ENCODE measurements at places on chromosomes 1 and 21.

- no peak for DNase-seq
These were observed 40.0 kb downstream of the CLDN17 start for GRCh38 chr21:30126576-30126975.

- no peak for DNase-seq
These were observed 9.7 kb upstream of the PRMT2 start for GRCh38 chr21:46625759-46626158.

DNA sequence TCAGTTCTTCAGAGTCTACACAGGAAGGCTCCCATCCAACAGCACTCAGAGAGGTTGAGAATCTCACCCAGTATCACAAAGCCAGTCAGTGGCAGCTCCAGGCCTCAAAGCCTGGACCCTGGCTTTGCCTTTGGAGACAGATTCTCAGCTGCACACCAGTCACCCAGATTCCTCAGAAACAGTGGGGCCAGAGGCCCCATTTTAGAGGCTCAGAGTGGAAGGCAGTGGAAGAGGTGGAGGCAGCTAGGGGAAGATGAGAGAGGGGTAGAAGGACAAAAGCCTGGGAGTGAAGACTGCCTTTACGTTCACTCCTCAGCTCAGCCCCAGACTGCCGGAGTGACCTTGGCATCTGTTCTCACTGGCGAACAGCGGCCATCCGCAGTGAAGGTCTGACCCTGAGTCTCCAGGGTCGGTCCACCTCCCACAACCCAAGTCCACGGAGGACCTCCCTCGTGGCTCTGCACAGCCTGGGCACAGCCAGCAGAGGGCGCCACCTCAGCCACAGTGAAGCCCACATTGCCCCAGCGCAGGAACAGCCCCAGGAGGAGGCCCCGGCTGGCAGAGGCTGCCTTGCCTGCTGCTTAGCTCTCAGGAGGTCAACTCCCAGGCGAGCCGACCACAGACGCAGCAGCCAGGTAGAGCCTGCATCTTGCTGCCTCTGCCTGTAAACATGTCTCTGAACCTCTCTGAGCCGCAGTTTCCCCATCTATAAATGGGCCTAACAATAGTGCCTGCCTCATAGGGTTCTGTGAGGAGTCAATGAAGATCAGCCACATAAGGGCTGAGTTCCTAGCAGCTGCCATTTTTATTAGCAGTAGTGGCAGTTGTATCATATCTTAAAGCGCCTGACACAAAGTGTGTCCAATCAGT lies 5.9 kb upstream of the FNDC5 start:
- peak; percentile 39 for DNase-seq

- DNase-seq = no peak
These were observed 802 bp downstream of the KAZN start for GRCh38 chr1:14599183-14599791.

DNA sequence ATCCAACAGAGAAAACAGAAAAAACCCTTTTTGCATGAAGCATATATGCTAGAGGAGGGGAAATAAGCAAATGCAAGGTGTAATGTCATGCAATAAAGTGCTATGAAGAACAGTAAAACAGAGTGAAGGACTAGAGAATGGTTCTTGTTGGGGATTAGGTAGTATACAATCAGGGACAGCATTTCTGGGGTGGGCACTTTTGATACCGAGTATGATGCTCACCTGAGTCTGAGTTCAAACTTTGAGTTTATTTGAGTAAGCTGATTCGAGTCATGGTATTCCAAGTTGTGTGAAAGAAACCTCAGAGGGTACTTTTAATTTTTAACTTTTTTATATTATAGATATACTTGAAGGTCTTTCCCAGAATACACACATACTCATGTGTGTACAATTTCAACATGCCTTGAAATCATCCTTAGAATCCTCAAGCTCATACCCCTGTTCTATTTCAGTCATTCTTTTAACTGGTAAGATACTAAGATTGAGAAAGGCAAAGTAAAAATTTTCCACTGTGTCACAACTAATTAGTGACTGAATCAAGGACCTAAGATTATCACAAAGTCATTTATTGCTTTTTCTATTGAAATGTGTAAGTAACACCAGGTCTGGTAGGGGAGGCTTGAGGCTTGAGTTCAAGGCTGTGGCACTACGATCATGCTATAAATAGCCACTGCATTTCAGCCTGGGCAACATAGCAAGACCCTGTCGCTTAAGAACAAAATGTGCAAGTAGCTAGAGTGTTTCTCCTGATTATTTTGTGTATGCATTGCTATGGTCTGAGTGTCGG lies 12.1 kb downstream of the LRRC8B start:
- DNase-seq = no peak

DNA sequence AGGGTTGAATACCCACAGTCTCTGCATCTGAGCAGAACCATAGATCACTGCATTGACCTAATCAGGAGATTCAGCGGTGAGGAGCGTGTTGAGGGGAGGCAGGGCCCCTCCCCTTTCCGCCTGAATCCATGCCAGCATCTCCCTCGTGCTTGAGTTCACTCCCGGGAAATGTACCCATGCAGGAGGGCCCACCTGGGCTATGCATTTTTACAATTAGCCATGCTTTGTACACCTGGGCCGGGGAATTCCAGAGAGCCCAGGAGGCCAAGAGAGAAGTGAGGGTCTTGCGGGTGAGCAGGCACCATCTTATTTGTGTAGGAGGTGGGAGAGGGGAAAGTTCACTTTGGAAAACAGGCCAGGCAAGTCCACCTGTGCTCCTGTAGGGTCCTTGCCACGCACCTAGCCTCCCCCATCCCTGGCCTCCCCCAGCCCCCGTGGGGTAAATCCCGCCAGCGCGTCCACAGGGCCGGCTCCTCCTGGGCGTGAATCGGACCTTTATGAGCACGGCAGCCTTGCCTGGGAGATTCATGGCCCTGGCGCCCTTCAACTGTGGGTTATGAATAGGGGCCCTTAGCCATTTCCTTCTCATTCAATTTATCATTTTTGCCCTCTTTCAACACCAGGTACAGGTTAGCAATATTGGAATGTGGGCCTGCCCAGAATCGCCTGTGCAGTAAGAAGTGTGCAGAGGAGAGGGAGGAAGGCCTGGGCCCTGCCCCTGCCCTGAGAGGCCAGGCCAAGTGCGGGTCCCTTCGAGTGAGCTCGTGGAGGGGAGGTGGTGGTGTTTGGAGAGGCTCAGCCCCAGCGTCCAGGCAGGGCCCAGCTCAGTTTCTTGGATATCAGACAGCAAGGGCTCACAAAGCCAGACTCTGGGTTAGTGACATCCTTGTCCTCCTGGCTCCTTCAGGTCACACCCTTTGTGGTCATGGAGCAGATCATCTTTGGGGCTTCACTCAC lies 84.4 kb upstream of the ACTRT2 start:
- DNase-seq = no peak

DNA sequence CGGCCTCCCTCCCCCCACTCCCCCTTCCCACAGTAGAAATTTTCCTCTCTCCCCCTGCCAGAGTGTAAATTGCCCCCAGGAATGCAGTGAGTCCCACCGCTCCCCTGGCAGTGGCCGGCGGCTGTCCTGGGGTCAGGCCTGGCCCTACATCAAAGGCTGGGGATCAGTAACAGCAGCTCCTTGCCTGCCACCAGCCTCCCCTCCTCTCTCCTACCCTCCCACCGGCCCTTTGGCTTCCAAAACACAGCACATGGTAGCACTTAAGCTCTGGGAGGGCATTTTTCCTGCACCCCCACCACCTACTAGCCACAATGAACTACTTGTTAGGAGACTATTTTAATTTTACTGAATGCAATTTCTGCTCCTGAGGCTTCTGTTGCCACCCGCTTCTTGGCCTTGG lies 9.0 kb upstream of the COL8A2 start:
- no peak for DNase-seq

DNA sequence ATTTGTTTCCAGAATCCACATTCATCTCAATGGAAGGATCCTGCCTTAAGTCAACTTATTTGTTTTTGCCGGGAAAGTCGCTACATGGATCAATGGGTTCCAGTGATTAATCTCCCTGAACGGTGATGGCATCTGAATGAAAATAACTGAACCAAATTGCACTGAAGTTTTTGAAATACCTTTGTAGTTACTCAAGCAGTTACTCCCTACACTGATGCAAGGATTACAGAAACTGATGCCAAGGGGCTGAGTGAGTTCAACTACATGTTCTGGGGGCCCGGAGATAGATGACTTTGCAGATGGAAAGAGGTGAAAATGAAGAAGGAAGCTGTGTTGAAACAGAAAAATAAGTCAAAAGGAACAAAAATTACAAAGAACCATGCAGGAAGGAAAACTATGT lies 2.6 kb downstream of the GADD45A start:
- no peak for DNase-seq

DNA sequence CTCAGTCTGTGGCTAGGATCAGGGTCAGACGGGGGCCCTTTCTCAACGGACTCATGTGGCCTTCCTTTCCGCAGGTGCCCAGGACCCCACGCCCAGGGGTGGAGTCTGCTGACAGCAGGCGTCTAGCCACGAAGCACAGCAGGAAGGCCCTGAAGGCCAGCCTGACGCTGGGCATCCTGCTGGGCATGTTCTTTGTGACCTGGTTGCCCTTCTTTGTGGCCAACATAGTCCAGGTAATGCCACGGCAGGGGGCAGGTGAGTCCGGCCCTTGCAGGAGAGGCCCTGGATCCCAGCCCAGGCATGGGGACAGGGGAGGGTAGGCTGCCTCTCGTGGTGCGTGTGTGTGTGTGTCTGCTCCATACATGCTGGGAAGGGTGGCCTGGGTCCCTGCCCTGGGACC lies 13.8 kb downstream of the HTR6 start:
- DNase-seq = no peak

GRCh38 chr1:229156872-229157271 lies 114.0 kb upstream of the RAB4A start:
- no peak for DNase-seq

- DNase-seq = no peak
These were observed 298.2 kb downstream of the NFIA start for GRCh38 chr1:61380561-61380960.

- DNase-seq = no peak
These were observed 26.8 kb downstream of the LRRC53 start for GRCh38 chr1:74485622-74486021.
